ENCODE measurements at places on chromosomes 2 and 18. TPM values are rescaled to one million over a fixed set of nuclear protein-coding genes. Genes with fewer than 3 reads are reported as not detected.

SOCS6 gene
- total RNA-seq = 37.2 TPM

IL1RL1 gene
- total RNA-seq = 2.0 TPM

ZC3H6 gene
- total RNA-seq = 3.4 TPM

SERPINB12 gene
- total RNA-seq = not detected

ERMN gene
- not detected for total RNA-seq

VWA3B gene
- not detected for total RNA-seq

HOXD13 gene
- total RNA-seq = not detected

RAD51AP2 gene
- under 0.01 TPM for total RNA-seq

RIT2 gene
- total RNA-seq = not detected

TGFA gene
- total RNA-seq = 1.7 TPM

ANKRD62 gene
- total RNA-seq = not detected

PHOSPHO2 gene
- 1.2 TPM for total RNA-seq

PCARE gene
- not detected for total RNA-seq

ALPP gene
- not detected for total RNA-seq

Data from smooth muscle cell of the coronary artery (primary cell).